Activated CD4-positive, alpha-beta T cell treated with anti-CD3 and anti-CD28 coated beads, Interleukin-2, amount 10 ng/mL, durations not matched to agents 24 days and 14 days (primary cell): ENCODE measurements at places on chromosomes 2 and 18. TPM values are rescaled to one million over a fixed set of nuclear protein-coding genes. Genes with fewer than 3 reads are reported as not detected.

DNA sequence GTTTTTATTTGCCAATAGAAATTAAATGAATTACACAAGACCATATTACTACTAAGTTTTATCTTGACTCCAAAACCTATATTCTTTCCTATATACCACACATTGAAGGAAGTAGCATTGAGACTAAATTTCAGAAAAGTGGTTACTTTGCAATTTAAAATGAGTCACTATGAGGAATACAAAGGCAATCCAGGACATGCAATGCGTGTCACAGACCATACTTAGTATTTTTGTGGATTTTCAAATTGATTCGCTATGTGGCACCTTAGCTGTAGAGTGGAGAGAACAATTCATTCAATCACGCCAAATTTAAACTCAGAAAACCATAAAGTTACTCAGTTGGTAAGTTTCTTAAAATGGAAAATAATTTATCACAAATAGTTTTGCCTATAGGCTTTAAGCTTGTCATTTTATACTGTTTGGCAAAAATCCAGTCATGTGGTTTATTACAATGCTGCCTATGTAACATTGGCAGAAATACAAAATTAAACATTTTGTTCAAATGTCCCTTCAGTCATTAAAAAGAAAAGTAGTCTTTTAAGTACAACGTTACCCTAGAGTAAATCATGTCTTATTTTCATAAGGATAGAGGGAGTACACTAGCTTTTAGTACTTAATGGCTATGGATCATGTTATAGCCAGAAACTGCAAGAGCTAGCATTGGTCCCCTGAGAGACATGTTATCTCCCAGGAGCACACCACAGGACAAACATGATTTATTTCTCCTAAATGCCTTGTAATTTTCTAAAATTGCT is 222.8 kb upstream of the CDH7 start:
- H3K4me1 ChIP-seq = no peaks in the 10 kb centered on the region
- H3K27ac ChIP-seq = no peak overlapping the region
- no peaks in the 10 kb centered on the region for H3K36me3 ChIP-seq
- no peak overlapping the region for H3K4me3 ChIP-seq

DNA sequence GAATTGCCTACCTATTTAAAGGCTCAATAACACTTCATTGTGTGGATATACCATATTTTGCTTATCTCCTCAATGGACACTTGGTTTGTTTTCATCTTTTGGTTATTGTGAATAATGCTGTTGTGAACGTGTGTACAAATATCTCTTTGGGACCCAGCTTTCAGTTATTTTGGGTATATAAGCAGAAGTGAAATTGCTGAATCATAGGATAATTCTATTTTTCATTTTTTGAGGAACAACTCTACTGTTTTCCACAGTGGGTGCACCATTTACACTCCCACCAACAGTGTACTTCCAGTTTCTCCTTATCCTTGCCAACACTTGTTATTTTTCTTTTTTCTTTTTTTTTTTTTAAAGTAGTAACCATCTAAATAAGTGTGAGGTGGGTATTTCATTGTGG is 29.0 kb downstream of the PTPN4 start:
- DNase-seq = no peak
- no peaks in the 10 kb centered on the region for H3K27me3 ChIP-seq
- peaks cover 29% of the 10 kb centered on the region for H3K36me3 ChIP-seq
- no peak overlapping the region for H3K27ac ChIP-seq
- H3K4me3 ChIP-seq = no peak overlapping the region
- peaks cover 4% of the 10 kb centered on the region for H3K4me1 ChIP-seq

GRCh38 chr2:122843503-122843902 is 1088.1 kb downstream of the TSN start:
- DNase-seq = no peak
- no peak overlapping the region for H3K27ac ChIP-seq
- H3K4me3 ChIP-seq = no peak overlapping the region
- H3K4me1 ChIP-seq = no peaks in the 10 kb centered on the region
- no peaks in the 10 kb centered on the region for H3K36me3 ChIP-seq

DNA sequence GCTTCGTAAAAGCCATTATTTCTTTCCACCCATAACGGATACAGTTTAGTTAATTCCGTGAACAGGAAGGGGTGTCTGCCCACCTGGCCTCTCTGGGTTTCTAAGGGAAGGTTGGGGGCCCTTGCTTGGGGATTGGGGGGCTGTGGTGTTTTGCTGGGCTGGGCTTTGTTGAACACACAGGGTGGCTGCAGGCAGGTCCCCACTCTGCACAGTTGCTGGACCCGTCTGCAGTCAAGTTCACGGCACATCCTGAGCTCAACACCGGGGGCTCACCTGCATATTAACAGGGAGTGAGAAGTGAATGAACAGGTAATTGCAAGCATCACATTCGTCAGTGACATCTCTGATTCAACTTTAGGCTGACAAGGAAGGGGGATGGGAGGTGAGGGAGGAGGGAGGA is 109.0 kb downstream of the ZNF516 start:
- H3K36me3 ChIP-seq = no peaks in the 10 kb centered on the region
- H3K27ac ChIP-seq = no peak overlapping the region
- H3K4me1 ChIP-seq = peaks cover 10% of the 10 kb centered on the region

- H3K27ac ChIP-seq = no peak overlapping the region
- H3K4me1 ChIP-seq = no peaks in the 10 kb centered on the region
- no peak overlapping the region for H3K4me3 ChIP-seq
- no peaks in the 10 kb centered on the region for H3K36me3 ChIP-seq
- H3K27me3 ChIP-seq = no peaks in the 10 kb centered on the region
- DNase-seq = no peak
Observed at GRCh38 chr18:70366670-70367069, 77.8 kb downstream of the SOCS6 start.

DNA sequence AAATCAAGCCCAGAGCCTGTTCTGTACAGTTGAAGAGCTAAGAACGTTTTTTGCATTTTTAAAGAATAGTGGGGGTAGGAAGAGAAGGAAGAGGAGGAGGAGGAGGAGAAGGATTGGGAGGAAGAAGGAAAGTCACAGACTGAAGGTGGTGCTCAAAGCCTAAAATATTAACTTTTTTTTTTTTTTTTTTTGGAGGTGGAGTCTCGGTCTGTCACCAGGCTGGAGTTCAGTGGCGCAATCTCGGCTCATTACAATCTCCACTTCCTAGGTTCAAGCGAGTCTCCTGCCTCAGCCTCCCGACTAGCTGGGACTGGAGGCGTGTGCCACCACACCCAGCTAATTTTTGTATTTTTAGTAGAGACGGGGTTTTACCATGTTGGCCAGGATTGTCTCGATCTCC is 18.3 kb upstream of the KLHL29 start:
- H3K4me1 ChIP-seq = no peaks in the 10 kb centered on the region
- DNase-seq = no peak
- H3K27ac ChIP-seq = no peak overlapping the region
- H3K27me3 ChIP-seq = peaks cover 48% of the 10 kb centered on the region

GRCh38 chr18:54284981-54285785 is 15.9 kb downstream of the POLI start:
- peak overlapping the region; percentile 78 for H3K27ac ChIP-seq
- H3K4me3 ChIP-seq = peak overlapping the region; percentile 19
- H3K27me3 ChIP-seq = no peaks in the 10 kb centered on the region
- H3K4me1 ChIP-seq = peaks cover 18% of the 10 kb centered on the region
- peak; percentile 82 for DNase-seq
- H3K36me3 ChIP-seq = peaks cover 62% of the 10 kb centered on the region

GRCh38 chr18:39051013-39051412 is 1485.4 kb upstream of the CELF4 start:
- H3K36me3 ChIP-seq = no peaks in the 10 kb centered on the region
- no peak overlapping the region for H3K27ac ChIP-seq
- no peaks in the 10 kb centered on the region for H3K27me3 ChIP-seq

DNA sequence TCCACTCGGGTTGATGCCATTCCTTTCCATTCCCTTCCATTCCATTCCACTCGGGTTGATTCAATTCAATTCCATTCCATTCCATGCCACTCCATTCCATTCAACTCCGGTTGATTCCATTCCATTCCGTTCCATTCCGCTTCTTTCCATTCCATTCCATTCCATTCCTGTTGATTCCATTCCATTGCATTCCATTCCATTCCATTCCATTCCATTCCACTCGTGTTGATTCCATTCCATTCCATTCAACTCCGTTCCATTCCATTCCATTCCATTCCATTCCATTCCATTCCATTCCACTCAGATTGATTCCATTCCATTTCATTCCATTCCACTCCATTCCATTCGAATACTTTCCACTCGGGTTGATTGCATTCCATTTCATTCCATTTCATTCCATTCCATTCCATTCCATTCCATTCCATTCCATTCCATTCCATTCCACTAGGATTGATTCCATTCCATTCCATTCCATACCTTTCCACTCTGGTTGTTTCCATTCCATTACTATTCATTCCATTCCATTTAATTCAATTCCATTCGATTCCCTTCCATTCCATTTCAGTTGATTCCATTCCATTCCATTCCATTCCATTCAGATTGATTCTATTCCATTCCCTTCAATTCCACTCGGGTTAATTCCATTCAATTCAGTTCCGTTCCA is 1141.8 kb downstream of the RPIA start:
- no peaks in the 10 kb centered on the region for H3K27me3 ChIP-seq
- no peak overlapping the region for H3K4me3 ChIP-seq
- H3K27ac ChIP-seq = no peak overlapping the region
- H3K4me1 ChIP-seq = no peaks in the 10 kb centered on the region
- H3K36me3 ChIP-seq = peaks cover 38% of the 10 kb centered on the region

GRCh38 chr2:10930721-10931516 is 19.2 kb downstream of the KCNF1 start:
- H3K36me3 ChIP-seq = no peaks in the 10 kb centered on the region
- DNase-seq = no peak
- peaks cover 7% of the 10 kb centered on the region for H3K27me3 ChIP-seq
- H3K4me3 ChIP-seq = no peak overlapping the region
- H3K27ac ChIP-seq = no peak overlapping the region

GRCh38 chr2:118498943-118499342 is 348.5 kb downstream of the EN1 start:
- H3K27ac ChIP-seq = no peak overlapping the region
- no peak for DNase-seq
- H3K4me3 ChIP-seq = no peak overlapping the region
- no peaks in the 10 kb centered on the region for H3K4me1 ChIP-seq

DNA sequence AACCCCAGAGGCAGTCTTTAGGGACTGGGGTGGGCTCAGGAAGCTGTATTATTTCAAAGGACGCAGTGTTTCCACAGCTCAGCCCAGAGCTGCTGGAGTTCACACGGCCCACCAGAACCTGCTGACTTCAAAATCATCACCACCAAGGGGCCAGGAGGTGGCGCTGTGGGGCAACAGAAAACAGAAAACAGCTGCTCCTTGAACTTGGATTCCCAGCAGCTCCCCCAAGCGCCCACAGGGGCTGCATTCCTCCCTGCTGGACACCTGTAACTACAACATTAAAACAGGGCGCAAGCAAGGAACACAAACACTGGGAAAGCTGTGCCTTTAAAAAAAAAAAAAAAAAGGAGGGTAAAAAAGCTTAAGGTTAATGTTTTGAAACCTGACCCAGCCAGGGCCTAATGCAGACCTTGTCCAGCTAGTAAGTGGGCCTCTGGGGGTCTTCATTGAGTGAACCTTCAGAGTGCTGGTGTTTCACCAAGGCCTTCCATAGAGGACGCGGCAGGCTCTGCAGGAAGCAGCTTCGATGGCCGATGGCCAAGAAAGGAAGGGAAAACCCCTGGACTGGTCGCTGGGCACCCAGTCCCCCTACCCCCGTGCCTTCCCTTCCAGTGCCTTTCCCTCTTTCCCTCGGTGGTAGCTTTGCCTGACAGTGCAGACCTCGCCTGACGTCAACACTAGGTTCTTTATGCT is 25.9 kb downstream of the MLPH start:
- no peaks in the 10 kb centered on the region for H3K36me3 ChIP-seq
- H3K4me3 ChIP-seq = no peak overlapping the region
- peak; percentile 91 for DNase-seq
- H3K27ac ChIP-seq = no peak overlapping the region

DNA sequence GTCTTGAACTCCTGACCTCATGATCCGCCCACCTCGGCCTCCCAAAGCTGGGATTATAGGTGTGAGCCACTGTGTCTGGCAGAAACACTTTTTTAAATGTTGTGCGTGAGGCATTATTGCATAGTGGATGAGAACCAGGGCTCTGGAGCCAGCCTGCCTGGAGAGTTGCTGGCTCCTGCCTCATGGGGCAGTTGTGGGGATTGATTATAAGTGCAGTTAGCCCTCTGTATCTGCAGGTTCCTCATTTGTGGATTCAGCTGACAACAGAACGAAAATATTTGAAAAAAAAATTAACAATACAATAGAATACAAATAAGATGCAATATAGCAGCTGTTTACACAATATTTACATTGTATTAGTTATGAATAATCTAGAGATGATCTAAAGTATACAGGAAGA is 129.4 kb upstream of the EML6 start:
- peaks cover 9% of the 10 kb centered on the region for H3K36me3 ChIP-seq
- H3K27ac ChIP-seq = no peak overlapping the region
- no peak overlapping the region for H3K4me3 ChIP-seq
- no peaks in the 10 kb centered on the region for H3K27me3 ChIP-seq
- no peak for DNase-seq

DNA sequence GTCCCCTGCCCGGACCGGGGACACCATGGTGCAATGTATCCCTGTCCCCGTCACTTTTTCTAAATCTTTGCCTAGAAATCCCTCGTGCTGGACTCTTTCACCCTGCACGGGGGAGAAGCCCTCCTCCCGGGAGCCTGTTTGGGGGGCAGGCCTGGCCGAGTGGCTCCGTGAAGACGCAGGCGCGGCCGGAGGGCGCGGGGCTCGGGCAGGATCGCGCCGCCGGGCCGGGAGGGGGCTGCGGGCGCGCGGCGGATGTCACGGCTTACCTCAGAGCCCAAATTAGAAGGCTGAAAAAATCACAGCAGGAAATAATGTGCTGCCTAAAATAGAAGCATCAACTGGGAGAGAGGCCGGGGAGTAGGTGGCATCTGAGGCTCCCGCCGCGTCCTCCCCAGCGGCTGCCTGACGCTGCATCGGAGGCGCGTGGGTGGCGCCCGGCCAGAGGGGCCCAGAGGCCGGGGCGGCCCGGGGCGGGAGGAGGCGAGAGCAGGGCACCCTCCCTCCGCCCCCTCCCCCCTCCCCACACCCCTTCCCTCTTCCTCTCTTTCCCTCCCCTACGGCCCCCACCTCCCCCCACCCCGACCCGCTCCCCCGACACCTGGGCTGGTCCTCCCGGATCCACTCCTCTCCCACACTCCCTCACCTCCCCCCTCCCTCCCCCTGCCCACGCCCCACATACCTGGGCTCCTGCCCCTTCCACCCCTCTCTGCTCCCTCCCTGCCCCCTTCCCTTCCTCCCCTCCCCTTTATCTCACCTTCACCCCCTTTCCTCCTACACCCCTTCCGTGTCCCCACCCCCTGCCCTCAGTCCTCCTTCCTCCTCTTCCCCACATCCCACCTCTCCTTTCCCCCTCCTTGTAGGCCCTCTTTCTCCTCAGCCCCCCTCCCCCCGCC is 51.9 kb downstream of the SLC4A1AP start:
- peaks cover 20% of the 10 kb centered on the region for H3K27me3 ChIP-seq
- H3K27ac ChIP-seq = no peak overlapping the region
- no peaks in the 10 kb centered on the region for H3K36me3 ChIP-seq
- DNase-seq = peak; percentile 76
- peaks cover 44% of the 10 kb centered on the region for H3K4me1 ChIP-seq

- no peak overlapping the region for H3K27ac ChIP-seq
- no peaks in the 10 kb centered on the region for H3K36me3 ChIP-seq
- H3K27me3 ChIP-seq = peaks cover 8% of the 10 kb centered on the region
- DNase-seq = no peak
- no peak overlapping the region for H3K4me3 ChIP-seq
- H3K4me1 ChIP-seq = no peaks in the 10 kb centered on the region
Observed at GRCh38 chr18:5942591-5942990, 47.3 kb upstream of the TMEM200C start.

- peak overlapping the region; percentile 78 for H3K27ac ChIP-seq
- H3K27me3 ChIP-seq = no peaks in the 10 kb centered on the region
- H3K4me1 ChIP-seq = peaks cover 87% of the 10 kb centered on the region
- H3K36me3 ChIP-seq = peaks cover 22% of the 10 kb centered on the region
- DNase-seq = no peak
Observed at GRCh38 chr2:197265924-197266323, 44.7 kb downstream of the ANKRD44 start.

Gene HJURP
- 41.5 and 45.6 TPM in 2 replicates for total RNA-seq

Gene D2HGDH
- 34.2 and 40.4 TPM in 2 replicates for total RNA-seq

Gene LAMA1
- total RNA-seq = not detected in 2 replicates
